Esophagus muscularis mucosa (tissue), 4 donors: ENCODE measurements at places on chromosomes 2 and 18. TPM values are rescaled to one million over a fixed set of nuclear protein-coding genes. Genes with fewer than 3 reads are reported as not detected.

Gene FAM210A
- total RNA-seq: 18.9 TPM

Gene G6PC2
- not detected for total RNA-seq

DNA sequence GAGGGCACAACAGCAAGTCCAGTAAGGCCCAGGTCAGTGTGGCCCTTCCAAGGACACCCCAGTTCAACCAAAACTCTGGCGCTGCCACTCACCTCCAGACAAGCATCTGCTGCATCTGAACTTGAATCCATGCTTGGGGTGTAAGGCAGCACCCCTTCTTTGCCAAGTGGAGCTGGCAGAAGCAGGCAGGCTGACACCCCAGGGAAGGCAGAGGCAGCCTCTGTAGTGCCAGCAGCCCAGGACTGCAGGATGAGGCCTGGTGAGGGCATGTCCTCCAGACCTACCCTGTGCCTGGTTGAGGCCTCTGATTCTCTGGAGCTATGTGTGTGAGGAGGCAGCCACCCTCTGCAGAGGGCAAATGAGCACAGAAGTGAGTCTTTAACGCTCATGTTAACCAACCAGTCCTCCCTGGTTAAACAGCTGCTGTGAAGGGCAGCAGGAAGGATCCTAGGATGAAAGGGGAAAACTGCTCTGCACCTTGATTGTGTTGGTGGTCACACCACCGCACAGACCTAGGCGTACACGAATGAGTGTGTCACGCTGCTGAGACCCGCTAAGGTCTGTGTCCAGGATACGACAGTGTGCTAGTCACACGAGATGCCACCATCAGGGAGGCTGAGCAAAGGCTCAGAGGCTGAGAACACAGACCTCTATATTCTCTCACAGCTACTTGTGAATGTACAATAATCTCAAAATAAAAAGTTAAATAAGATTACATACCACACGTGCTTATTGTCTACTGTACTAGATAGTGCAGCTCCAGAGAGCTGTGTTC is 2.2 kb downstream of the PARD6G start:
- DNase-seq: no peak

GRCh38 chr2:64402876-64403275 is 51.1 kb upstream of the LGALSL start:
- DNase-seq: peak; percentile 31

DNA sequence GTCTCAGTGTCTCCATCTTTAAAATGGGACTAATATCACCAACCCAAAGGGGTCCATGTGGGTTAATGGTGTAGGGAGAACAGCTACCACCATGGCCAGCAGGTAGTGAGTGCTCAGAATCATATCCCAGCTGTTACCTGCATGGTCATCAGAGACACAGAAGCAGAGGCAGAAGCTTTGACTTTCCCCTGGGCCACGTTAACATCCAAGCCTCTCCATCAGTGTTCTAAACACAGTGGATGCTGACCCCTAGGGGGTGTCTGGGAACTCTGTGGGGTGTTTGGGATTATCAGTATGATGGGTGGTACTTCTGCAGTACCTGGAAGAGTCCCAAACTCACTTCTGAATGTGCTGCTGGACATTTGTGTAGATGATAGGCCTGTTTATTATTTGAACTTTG is 93.6 kb downstream of the GYPC start:
- peak; percentile 77 for DNase-seq

DNA sequence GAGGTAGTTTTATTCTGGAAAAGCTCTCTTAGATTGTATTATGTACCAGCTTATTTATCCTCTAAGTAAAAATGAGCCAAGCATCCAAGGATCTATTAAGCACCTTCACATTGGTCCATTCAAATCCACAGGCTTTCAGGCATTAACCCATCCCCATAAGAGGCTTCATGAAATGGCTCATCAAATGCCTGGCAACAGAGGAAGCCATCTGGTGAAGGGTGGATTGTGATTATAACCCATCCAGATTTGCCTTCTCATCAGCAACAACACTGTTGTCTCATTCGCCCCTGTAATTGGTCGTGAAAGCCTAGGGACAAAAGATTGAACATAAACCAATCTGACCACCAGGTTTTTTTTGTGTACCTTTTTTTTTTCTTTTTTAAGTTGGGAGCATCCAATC is 134.3 kb upstream of the TACR1 start:
- no peak for DNase-seq

- DNase-seq: no peak
Observed at GRCh38 chr2:23449831-23450331, 64.9 kb downstream of the KLHL29 start.

DNA sequence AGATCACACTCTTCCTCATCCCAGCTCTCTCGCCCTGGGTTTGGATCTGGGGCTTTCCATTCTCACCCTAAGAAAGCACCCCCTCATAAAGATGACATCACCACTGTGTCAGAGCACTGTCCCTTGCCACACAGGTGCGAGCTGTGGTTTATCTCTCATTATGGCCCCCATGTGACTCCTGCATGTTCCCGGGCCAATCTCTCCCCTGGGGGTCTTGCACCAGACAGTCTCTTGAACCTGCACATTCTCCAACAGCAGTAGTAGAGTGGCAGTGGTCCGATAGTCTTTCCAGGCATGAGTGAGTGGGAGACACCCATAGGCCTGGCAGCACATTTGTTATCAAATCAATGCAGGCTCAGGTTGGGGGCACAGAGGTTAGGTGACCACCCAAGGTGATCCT is 130.5 kb downstream of the HRH4 start:
- DNase-seq: peak; percentile 79

GRCh38 chr2:63488118-63488713 is 100.1 kb downstream of the WDPCP start:
- no peak for DNase-seq

DNA sequence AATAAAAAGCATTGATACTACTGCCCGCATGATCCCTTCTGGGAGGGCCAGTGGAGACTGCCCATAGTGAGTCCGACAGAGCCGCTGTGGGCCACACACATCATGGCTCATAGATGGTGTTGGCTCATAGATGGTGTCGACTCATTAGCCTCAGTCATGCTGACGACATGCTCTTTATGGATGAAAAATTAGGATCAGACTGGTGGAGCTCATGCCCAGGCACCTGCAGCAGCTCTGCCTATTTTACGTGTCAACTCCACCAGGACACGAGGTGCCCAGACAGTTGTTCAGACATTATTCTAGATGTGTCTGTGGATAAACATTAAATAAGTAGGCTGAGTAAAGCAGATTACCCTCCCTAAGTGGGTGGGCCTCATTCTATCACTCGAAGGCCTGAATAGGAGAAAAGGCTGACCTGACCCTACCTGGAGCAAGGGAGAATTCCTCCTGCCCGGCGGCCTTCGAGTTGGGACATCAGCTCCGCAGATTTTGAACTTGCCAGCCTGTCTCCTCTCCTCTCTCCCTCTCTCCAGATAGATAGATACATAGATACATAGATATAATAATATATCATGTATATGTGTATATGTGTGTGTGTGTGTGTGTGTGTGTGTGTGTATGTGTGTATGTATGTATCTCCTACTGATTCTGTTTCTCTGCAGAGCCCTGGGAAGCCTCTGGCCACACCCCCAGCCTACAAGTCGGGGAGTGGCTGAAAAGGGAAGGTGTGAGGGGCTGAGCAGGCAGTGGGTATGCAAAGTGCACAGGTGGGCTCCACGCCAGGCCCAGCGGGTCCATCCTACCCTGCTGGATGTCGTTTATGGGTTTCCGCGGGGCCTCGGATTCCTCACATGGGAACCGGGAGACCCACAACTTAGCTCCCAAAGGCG is 13.6 kb upstream of the TEX51 start:
- DNase-seq: no peak

- no peak for DNase-seq
Observed at GRCh38 chr2:66930339-66931220, 466.6 kb upstream of the ETAA1 start.

DNA sequence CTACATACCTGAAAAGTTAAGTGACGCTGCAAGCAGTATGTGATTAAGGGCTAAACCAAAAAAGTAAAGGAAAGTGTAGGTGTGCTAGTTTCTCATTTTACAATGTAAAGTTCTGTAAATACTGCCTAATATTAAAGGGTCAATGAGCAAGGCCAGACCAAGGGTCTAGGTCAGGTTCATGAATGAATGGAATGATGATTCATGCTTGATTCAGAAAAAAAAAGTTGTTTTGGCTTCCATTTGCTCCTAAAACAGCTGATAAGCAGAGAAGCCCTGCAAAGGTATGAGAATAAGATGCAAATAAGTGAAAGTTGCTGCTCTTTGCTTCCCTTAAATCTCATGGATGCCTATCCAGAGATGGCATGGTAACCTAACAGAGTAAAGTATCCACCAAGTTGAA is 61.3 kb downstream of the PTRHD1 start:
- DNase-seq: no peak

DNA sequence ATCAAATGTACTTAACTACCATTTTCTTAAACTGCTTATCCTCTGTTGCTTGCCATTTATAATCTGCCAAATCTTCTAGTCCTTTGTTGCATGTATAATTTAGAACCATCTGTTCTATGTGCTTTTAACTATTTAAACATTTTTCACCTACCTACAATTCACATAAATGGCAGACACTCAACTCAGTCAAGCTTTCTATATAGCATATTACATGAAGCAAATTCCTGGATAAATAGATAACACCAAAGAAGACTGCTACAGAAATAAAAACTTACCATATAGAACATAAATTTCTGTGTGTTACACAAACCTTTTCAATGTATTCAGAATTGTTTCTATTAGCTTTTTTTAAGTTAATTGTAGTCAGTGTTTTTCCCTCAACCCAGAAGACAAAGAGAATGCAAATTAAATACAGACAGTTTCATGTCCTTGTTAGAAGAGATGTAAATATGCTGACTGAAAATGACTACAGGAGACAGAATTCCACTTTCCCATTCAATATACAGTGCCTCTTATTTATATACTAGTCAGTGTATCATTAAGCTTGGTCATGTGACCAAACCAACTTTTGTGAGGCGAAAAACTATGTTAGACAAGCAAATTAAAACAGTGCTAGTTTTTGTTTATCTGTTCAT is 2.6 kb downstream of the BAZ2B start:
- no peak for DNase-seq

GRCh38 chr2:206387808-206388207 is 55.5 kb upstream of the ADAM23 start:
- no peak for DNase-seq

DNA sequence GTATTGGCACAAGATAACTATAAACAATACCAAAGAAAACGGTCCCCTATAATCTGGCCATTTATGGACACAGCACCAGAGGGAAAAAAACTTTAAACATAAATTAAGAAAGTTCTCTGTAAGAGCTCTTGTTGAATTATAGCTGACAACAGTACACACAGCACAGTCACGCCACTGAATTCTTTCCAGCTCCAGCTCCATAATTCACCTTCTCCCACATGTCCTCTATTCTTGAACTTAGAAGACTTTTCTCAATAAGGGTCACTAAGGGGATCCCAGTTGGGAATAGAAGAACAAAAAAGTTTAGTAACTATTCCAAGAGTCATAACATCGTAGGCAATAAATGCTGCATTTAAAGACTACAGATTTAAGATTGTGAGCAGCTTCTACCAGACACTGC is 124.6 kb upstream of the CYP1B1 start:
- DNase-seq: no peak

DNA sequence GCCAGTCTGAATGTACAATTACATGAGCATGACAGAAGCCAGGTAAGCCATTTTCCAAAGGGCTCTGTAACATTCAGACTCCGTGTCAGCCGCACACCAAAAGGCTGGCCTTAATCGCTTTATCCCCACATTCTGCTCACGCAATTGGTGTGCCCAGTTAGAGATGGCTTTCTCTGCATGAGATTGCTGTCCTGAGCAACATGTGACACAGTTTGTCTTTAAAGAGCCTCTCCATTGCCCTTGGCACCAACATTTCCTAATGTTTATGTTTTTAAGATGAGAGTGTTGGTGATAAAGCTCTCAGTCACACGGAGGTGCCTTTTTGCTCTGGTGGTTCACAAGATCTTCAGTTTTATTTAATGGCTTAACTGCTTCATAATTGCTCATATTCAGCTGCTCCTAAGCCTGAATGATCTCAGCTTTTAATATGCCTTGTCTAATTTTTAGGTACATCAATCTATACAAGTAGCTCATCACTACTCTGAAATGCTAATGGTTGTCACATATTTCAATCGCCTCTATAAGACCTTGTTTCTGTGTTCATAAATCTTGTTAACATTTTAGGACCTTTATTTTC is 164.8 kb upstream of the ACVR2A start:
- DNase-seq: peak; percentile 17

DNA sequence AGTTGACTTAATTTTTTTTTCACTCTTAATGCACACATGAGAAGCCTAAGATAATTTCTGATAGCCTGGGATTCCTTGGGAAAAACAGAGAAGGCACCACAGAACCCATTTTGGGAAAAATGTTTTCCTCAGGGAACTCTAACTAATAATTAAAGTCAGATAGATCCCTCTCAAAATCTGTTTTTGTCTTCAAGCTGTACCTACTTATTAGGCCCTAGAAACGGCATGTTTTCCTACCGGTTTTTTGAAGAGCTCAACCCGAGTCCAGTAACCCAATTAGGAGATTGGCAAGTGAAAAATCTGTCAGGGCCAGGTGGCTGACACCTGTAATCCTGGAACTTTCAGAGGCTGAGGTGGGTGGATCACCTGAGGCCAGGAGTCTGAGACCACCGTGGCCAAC is 16.1 kb upstream of the PDK1 start:
- no peak for DNase-seq

- peak; percentile 62 for DNase-seq
Observed at GRCh38 chr2:19540739-19541525, 182.5 kb upstream of the OSR1 start.

DNA sequence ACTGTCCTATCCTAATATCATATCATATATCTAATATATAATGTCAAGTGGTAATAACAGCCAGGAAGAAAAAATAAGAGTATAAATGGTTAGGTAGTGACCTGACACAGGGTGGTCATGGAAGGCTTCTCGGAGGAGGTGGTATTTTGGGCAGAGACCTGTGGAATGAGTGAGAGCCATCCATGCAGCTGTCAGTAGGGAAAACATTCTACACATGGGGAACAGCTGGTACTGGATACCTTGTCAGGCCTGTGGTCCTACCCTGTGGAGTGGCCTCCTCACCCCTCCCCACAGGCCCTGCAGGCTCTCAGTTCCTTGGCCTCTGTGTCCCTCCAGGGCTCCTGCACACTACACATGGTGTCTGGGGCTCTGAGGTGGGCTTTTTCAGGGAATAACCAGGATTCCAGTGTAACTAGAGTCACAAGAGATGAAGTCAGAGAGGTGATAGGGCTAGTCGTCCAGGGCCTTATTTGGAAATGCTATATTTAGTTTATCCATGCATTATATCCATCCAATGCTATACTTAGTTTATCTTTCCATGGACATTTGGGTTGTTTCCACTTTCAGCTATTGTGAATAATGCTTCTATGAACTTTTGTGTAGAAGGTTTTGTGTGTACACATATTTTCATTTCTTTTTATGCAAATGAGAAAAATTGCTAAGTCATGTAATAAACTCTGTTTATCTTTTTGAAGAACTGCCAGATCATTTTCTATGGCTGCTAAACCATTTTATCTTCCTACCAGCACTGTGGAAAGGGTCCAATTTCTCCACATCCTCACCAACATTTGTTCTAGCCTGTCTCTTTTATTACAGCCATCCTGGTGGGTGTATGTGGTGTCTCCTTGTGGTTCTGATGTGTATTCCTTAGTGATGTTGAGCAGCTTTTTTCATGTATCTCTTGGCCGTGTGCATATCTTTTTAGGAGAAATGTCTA is 75.6 kb downstream of the TPGS2 start:
- no peak for DNase-seq
